Stimulated activated CD4-positive, alpha-beta T cell treated with anti-CD3 and anti-CD28 coated beads, Interleukin-1b, Interleukin-23, amount 100 ng/mL, for 24 hours (primary cell): ENCODE measurements at places on chromosomes 2 and 18.

GRCh38 chr18:76459687-76460350, 35.2 kb downstream of the ZNF516 start:
- DNase-seq, result no peak

GRCh38 chr2:225076125-225076524, 33.9 kb upstream of the DOCK10 start:
- DNase-seq, result no peak

DNA sequence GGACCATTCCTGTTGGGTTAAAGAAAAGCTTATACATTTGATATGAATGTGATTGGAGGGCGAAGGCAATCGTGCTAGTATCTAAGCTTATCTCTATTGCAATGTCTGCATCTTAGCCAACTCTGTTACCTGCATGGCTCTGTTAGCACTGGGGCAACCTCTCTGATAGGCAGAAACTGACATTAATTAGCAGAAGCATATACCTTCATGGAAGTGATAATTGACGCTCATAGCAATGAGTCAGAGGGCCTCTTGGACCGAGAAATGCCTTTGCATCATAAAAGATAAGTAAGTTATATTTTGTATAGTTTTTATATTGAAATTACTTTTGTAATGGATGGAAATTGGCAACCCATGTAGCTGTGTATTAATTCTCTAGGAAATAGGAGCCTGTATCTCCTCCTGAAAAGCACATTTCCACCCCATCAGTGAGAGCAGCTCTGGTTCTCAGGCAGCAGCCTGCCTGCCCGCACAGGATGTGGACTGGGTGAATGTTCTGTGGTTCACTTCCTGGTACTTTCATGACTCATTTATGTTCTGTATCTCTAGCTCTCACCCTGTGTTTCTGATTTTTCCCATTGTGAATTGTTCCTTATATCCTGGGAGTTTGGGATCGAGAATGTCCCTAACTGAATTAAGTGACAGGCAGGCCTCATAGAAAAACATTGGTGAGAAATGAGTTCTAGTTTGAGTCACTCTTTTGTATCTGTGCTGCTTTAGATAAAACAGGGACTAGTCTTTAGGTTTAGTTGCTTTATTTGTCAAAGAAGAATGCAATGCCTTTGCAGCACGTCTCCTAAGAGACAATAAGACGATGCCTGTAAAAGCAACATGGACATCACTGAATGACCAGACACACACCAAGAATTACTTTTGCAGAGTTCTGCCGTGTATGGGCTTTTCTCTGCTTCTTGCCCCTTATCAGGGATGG, 344.9 kb downstream of the DCDC2C start:
- DNase-seq, result no peak

GRCh38 chr2:1715184-1716013, 28.9 kb downstream of the PXDN start:
- DNase-seq, result no peak

DNA sequence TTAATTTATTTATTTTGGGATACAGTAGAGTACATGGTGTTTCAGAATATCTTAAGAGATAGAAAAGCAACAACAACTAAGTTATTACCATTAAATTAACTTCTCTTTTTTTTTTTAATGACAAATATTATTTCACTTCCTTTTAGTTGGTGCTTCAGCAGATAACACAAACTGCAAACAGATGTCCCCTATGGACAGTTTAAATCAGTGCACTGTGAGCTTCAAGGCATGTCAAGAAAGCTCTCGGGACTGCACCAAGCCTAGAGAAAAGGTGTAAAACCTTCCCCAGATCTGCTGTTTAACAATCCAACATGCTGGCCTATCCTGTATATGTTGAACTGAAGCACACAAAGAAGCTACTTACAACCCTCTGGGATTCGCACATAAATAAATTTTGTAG, 122.7 kb downstream of the TCF4 start:
- DNase-seq, result no peak

GRCh38 chr18:32899819-32900218, 127.0 kb upstream of the KLHL14 start:
- DNase-seq, result no peak

- DNase-seq, result no peak
Measured at GRCh38 chr2:61620244-61621159, 82.3 kb upstream of the XPO1 start.
